Fibroblast of skin of back (primary cell): ENCODE measurements at places on chromosomes 12 and 14.
A peak's percentile ranks its signal among the peaks of the same experiment; 100 is the strongest.

DNA sequence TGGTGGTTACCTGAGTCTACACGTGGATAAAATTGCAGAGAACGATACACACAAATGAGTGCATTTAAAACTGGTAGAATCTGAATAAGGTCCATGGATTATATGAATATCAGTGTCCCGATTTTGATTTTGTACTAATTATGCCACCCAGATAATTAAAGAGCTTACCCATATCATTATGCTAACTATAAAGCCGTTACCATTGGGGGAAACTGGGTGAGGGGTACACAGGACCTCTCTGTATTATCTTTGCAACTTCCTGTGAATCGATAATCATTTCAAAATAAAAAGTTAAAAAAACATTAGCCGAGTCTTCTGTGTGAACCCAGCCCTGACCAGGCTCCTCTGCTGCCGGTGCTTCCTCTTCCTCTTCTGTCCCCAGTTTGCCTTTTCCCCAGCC, 107.1 kb downstream of the SMOC1 start:
- DNase-seq, result no peak

DNA sequence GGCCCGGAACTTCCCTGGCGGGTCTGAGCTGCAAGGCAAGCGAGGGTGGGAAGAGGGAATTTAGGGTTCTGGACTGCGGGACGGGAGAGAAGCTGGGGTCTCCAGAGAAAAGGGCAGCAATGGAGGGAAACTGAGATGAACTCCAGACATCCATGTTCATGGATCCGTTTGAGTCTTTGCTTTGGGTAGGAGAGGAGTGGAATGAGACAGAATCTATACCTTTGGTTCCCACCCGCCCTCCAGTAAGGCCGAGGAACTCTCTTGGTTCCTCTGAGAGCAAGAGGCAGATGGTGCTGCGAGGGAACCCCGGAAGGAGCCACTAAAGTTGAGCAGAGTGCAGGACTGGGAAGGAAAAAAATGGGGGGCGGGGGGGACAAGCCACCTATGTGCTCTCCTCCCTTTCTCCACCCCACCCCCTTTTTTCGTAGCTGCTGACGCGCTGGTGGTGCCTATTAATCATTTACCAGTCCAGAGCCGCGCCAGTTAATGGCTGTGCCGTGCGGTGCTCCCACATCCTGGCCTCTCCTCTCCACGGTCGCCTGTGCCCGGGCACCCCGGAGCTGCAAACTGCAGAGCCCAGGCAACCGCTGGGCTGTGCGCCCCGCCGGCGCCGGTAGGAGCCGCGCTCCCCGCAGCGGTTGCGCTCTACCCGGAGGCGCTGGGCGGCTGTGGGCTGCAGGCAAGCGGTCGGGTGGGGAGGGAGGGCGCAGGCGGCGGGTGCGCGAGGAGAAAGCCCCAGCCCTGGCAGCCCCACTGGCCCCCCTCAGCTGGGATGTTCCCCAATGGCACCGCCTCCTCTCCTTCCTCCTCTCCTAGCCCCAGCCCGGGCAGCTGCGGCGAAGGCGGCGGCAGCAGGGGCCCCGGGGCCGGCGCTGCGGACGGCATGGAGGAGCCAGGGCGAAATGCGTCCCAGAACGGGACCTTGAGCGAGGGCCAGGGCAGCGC, 1.2 kb downstream of the SSTR1 start:
- peak; percentile 66 for DNase-seq

DNA sequence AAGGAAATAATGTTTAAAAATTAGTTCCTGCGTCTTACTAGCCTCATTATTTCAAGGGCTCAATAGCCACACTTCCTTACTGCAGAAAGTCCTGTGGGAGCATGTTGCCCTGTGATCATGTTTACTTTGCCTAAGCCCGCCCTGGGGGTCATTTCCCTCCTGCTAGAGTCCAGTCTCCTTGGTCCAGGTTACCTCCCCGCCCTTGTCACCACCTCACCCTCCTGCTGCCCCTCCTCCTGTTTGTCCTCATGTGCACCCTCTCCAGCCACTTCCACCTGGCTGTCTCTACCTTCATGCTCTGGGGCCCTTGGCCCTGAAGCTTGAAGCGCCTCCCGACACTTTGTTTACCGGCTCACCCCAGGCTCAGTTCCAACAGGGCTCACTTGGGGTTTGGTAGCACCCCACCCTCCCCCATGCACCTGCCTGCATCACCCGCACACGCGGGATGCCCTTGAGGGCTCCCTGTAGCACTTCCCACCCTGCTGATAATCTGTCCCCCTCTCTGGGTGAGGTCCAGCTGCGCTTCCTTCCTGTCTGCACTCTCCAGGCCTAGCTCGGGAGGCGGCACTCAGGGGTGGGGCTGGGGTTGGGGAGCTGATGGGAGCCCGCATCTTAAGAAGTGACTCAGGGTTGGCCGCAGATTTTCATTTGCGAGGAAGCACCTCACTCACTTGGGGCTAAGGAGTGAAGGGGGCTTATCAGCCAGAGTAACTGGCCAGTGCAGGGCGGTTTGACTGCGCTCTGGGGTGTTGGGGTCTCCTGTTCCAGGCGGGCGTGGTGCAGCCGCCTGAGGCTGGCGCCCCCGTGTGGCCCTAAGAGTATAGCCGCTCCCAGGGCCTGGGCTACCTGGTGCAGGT, 40.1 kb downstream of the SMIM41 start:
- DNase-seq, result no peak

DNA sequence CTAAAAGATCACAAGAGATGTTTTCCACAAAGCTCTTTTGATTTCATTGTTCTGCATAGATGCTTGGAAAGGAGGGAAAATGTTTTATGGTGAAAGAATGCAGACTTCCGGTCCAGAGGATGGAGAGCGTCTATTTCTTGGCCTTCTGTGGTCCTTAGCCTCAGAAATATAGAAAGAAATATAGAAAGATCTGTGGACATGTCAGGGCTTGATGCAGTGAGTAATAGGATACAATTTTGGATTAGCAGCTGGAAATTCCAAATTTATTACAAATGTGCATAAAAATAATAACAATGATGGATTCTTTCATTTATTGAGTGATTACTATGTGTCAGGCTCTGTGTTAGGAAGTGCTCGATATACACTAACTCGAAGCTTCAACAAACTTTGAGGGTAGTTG, 20.2 kb downstream of the AKAP6 start:
- no peak for DNase-seq

GRCh38 chr14:58571769-58572472, 65.8 kb upstream of the DACT1 start:
- peak; percentile 71 for DNase-seq

DNA sequence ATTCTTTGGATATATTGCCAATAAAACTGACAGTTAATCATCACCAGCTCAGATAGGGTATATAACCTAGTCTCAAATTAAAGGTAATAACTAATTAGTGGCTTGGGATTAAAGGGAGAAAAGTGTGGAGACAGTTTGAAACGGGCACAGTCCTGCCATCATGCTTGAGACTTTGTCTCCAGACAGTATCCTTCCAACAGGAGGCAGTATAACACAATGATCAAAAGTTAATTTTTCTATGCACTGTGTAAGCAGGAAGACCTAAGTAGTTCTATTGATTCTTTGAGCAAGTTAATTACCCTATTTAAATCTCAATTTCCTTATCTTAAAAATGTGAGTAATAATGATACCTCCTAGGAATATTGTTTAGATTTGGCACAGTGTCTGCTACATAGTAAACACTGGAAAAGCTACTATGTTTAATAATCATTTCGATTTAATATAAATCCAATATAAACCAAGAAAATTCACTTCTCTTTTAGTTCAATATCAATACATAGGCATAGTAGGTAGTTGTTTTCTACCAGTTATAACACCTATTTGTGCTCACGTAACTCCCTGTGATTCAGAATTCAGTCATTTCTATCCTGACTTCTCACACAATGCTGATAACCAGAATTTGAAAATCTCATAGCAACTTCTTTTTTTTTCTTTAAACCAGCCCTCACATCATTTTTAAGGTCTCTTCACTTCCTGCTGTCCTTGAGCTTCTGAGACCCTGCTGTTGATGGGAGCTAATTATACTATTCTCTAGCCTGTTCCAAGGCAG, 53.7 kb downstream of the GALNT4 start:
- peak; percentile 45 for DNase-seq

DNA sequence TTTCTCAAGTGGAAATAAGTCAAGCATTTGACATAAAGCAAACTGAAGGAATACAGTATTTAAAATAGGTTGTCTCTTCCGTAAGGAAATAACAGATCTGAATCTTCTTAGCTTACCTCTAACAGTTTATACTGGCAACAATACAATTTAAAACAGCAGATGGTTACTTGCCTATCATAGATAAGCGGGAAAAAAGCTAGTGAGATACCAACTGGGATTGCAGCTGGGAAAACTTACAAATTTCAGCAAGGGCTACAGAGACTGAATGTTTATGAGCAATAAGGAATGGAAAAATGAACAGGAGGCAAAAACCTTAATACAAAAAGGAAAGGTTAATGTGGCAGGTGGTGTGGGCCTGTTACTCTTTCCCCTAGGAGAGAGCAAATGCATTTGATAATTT, 220.0 kb downstream of the RASSF9 start:
- no peak for DNase-seq

DNA sequence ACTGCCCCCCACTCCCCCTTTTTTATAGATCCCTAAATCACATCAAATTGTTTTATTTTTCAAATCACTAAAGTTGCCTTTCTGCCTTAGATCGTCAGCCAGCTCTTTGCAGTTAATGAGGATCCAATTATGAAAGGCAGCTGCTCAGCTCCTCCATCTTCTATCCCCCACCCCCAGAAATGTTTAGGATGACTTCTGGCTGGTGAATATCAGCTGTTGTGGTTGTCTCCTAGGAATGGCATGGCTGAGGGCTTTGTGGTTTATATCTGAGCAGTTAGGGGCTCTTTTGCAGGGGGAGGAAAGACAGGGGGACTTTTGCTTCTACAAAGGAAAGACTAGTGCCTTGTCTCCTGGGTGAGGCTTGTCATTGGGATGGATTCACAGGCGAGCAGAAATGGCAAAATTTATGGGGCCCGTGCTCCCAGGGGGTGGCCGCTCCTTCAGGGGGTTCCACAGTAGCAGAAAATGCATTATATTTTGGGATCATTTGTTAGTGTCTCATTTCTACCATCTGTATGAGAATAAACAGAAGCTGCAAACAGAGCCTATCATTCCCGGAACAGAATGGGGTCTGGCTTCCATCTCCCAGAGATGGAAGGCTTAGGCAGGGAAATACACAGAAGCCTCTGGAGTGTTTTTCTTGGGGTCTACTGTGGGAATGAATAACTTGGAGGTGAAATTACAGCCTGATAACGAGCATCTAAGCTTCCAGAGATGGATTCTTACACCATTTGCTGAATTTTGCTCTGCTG, 6.5 kb downstream of the JDP2 start:
- DNase-seq, result peak; percentile 10

GRCh38 chr12:114895081-114895480, 211.1 kb upstream of the TBX3 start:
- no peak for DNase-seq

GRCh38 chr14:68794851-68795596, 2.2 kb upstream of the ZFP36L1 start:
- DNase-seq, result peak; percentile 95
